ENCODE measurements at places on chromosomes 6 and 20.

DNA sequence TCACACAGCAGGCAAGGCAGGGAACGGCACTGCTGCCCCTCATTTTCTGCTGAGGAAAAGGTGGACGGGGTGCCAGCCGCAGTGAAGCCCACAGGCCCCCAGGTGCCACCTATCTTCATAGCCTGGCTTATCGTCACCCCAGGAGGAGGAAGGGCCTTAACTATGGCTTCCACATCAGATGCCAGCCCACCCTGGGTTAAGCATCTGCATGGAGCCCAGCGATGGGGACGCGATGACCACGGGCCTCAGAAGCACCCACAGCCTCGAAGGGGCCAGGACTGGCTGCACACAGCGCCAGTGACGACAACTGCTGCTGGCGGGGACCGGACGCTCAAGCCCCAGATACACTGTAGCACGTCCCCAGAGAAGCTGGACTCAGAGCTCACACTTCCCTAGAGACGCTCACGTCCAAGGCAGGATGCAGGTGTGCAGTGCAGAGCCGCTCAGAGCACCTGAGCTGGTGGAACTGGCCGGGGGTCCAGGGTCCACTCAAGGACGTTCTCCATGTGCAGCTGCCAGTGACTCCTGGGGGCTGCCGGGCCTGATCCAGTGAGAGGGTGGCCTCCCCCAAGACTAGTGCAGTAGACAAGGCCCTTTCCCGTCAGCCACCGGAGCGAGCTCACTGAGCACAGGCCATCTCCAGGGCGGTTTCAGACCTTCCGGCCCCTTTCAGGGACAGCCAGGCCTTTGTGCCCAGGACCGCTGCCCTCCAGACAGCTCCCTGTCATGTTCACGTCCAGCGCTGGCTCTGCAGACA is 83.0 kb downstream of the YTHDF1 start:
- no peak for DNase-seq

GRCh38 chr20:1119128-1119505 is 715 bp downstream of the PSMF1 start:
- no peak for DNase-seq

DNA sequence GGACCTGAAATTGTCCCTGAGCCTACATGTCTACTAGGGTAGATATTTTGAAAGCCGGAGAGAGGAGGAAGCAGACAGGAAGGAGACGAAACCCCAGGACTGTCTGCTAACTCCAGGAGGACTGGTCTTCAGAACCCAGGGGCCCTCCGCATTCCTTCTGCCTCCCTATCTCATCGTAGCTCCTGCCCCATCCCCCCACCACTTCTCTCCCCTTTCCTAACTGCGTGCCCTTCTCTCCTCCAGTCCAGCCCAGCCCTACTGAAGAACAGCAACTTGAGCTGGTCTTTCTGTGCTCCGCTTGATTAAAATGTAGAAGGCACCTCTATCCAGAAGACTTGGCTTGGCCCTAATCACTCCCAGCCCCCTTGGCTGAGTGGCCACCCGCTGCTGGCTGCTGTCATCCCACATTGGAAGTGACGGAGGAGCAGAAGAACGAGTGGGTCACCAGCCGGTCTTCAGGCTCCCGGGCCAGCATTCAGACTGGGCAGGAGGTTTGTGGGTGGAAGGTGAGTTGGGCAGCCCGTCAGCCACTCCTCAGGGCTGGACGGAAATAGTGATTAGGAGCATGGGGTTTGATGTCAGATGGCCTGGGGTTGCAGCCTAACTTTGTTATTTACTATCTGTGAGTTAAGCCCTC is 28.8 kb upstream of the ANGPT4 start:
- no peak for DNase-seq

DNA sequence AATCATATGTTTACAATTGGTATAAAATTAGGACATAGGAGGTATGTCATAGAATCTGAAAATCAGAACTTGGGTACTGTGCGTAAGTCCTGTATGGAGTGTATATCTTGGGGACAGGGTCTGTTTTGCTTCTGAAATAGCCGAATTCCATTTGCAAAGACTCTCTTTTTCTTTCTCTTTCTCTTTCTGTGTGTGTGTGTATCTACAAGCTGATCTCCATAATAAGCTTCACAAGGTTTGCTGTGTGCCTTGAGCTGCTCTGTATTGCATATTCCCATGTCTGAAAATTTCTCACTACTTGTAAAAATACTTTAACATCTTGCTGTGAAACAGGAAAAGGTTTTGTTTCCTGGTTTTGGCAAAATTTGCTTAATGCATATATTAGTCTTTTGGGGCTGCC is 29.5 kb downstream of the STX11 start:
- DNase-seq: no peak

GRCh38 chr6:5506597-5506996 is 245.3 kb downstream of the FARS2 start:
- DNase-seq: no peak

DNA sequence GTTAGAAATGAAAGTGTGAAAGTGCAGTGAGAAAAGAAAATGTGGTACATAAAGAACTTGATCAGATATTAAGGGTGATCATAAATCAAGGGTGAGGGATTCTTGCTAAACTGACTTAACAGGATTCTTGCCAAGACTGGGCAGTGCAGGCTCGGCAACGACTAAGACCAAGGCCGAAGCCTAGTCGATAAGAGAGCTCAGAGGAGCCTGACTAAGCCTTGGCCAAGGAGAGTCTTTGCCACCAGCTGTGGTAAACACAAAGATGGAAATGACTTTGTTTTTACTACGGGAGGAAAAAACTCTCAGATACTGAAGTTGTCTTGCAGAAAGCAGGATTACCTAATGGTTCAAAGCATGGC is 196.6 kb downstream of the LY86 start:
- DNase-seq: no peak

DNA sequence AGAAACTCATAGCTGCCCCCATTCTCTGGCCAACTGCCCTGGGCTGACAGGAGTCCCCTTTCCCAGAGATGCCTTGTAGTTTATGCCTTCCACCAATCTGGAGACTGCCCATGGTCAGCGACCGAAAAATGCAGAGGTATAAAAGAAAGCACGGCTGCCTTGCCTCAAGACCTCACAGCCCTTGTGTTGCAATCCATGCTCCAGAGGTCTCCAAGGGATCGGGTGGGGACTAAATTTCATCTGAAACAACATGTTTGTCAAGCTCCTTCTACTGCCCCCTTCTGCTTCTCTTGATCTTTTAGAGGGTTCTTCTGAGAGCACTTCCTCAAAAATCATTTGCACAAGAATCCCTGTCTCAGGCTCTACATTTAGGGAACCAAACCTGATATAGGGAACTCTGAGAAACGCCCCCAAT is 128.8 kb downstream of the PLCB1 start:
- no peak for DNase-seq

- peak; percentile 88 for DNase-seq
These were observed 84.4 kb downstream of the GMPR start for GRCh38 chr6:16322666-16323312.

GRCh38 chr20:55472704-55473103 is 532.6 kb downstream of the CBLN4 start:
- DNase-seq: no peak

DNA sequence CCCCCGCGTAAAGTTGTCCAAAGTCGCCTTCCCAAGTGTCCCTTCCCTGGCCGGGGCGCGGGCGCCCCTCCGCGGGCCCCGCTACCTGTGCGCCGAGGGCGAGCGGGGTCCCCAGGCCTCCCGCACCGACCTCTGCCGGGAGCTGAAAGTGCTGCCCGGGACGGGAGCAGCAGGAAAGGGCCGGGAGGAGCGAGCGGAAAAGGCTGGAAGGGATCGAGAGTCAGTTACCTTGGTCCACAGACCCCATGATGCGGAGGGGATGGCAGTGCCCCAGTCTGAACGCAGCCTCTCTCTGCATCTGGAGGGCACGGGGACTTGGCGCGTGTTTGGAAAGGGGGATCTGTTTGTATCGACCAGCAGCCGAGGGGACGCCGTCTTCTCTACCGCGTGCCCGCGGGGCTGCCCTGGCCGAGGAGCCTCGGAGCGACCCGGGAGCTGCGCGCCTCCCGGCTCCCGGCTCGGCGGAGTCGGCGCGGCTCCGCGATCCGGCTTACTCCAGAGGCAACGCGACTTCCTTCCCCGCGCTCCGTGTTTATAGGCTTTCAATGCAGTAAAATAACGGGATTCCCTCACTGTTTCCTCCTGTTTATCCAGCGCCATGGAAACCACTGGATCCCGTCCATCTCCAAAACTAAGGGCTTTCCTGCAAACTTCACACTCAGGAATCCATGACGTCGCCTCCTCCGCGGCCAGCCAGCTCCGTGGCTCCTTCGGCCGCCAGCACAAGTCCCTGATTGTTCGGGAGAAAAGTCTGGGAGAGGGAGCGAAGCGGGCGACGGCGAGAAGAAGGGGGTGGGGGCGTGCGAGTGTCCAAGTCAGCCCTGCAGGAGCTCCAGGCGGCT is 20.0 kb upstream of the NFATC2 start:
- peak; percentile 95 for DNase-seq

- peak; percentile 35 for DNase-seq
These were observed 97.5 kb downstream of the AIG1 start for GRCh38 chr6:143158113-143158581.

DNA sequence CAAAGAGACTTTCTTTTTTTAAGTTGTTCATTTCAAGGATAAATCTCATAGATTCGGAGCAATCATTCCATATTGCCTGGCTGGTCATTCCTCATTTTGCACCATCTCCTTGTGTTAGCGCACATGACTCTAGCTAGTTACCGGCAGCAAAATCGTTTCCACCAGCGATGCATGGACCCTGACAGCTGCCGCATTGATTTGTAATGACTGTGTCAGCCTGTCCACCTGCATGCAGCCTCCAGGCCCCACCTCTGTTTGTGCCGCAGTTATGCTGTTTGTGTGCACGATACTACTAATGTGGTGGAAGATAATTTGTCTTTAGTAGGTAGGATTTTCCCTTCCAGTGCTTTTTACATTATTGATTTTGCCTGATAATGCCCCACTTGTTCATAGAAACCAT is 164.0 kb downstream of the TBC1D7 start:
- no peak for DNase-seq

GRCh38 chr6:89930789-89931188 is 36.5 kb downstream of the GJA10 start:
- DNase-seq: no peak

Measured in fibroblast of skin of scalp (primary cell).